GM23248 (cell line): ENCODE measurements at places on chromosomes 11 and 22. TPM values are rescaled to one million over a fixed set of nuclear protein-coding genes. Genes with fewer than 3 reads are reported as not detected.

GRCh38 chr22:46583571-46583970, 36.6 kb upstream of the GRAMD4 start:
- H3K36me3 ChIP-seq, result no peaks in the 10 kb centered on the region
- no peak overlapping the region for H3K4me3 ChIP-seq
- no peak for DNase-seq
- no peaks in the 10 kb centered on the region for H3K4me1 ChIP-seq
- H3K27ac ChIP-seq, result no peak overlapping the region
- no peaks in the 10 kb centered on the region for H3K27me3 ChIP-seq

- peaks cover 21% of the 10 kb centered on the region for H3K4me1 ChIP-seq
- peak overlapping the region; percentile 37 for H3K27ac ChIP-seq
- H3K36me3 ChIP-seq, result no peaks in the 10 kb centered on the region
- H3K27me3 ChIP-seq, result no peaks in the 10 kb centered on the region
These were observed 1564.8 kb upstream of the TENM4 start for GRCh38 chr11:81005595-81005994.

DNA sequence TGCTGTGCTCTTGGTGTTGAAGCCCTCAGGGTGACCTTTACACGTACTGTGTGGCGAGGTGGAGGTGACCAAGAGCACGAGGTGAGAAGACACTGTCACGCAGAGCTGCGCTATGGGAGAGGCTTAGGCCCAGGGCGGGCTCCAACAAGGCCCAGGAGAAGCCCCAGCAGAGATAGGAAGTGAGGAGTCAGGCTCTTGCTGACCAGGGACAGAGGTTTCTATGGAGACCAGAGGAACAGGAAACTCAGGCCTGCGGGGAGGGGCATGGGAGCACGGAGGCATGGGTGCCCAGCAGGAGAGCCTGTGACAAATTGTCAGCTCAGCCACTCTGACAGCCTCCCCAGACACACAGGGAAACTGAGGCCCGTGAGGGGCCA, 15.8 kb downstream of the DGKZ start:
- H3K27ac ChIP-seq, result peak overlapping the region; percentile 65
- no peaks in the 10 kb centered on the region for H3K36me3 ChIP-seq
- H3K4me1 ChIP-seq, result peaks cover 32% of the 10 kb centered on the region
- DNase-seq, result peak; percentile 73

DNA sequence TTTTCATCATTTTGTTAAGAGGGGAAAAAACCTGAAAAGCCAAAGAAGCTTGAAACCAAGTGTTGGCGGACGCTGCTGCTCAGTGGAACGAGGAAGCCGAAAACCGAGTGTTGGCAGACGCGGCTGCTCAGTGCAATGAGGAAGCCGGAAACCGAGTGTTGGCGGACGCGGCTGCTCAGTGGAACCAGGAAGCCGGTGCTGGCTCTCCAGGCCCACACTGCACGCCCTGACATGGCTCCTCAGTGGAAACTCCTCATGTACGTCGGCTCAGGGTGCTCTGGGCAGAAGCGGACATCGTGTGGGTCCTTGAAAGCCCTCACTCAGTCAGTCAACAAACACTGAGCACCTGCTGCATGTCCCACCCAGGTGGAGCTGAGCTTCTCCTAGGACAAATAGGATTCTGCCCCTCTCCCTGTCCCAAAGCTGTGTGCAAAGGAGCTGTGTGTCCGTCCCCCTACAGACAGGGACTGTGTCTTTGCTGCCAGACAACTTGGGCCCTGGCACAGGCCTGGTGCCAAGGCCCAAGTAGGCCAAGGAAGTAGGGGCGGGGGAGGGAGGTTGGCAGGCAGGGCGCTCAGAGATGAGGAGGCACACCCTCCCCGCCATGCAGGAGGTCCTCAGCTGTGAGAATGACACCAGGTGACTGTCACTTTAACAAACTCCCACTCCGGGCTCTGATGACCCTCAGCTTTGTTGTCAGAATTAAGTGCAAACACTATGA, 37.3 kb downstream of the PHF21B start:
- H3K27ac ChIP-seq, result no peak overlapping the region
- no peak overlapping the region for H3K4me3 ChIP-seq
- H3K27me3 ChIP-seq, result peaks cover 4% of the 10 kb centered on the region; the same call in 1 of the 2 replicates
- H3K36me3 ChIP-seq, result no peaks in the 10 kb centered on the region
- no peak for DNase-seq

The NOX4 gene
- 0.54 and 2.0 TPM in 2 replicates for total RNA-seq
